ENCODE measurements at places on chromosomes 3 and 15. TPM values are rescaled to one million over a fixed set of nuclear protein-coding genes. Genes with fewer than 3 reads are reported as not detected.

TF gene
- total RNA-seq: not detected

HESX1 gene
- total RNA-seq: not detected

PLA2G4D gene
- total RNA-seq: not detected

COL6A6 gene
- 0.21 TPM for total RNA-seq

DNA sequence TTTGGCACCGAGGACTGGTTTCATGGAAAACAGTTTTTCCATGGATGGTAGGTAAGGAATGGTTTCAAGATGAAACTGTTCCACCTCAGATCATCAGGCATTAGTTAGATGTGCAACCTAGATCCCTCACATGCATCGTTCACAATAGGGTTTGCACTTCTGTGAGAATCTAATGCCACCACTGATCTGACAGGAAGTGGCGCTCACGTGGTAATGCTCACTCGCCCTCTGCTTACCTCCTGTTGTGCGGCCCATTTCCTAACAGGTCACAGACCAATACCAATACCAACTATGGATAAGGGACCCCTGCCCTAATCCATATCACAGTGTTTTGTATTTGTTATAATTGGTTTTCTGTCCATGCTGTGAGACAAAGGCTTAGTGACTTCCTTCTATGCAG is 58.9 kb downstream of the SLMAP start:
- no peak for DNase-seq

- peak; percentile 24 for DNase-seq
These were observed 192.6 kb upstream of the LYSMD4 start for GRCh38 chr15:99925661-99926461.

DNA sequence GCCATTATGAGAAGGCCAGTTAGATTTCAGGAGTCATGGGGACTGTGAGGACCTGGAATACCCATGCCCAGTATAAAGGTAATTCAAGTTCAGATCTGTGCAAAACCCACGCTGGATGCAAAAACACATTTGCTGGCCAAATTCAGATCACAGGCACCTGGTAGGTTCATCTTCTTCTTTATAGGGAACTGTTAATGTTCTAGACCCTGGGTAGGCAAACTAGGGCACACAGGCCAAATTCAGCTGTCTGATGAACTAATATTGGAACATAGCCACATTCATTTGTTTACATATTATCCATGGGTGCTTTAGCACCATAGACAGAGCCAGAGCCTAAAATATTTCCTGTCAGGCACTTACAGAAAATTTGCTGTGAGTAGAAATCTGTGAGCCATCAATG is 241.4 kb downstream of the PTPRG start:
- DNase-seq: no peak

GRCh38 chr3:113259196-113259595 is 47.8 kb downstream of the BOC start:
- no peak for DNase-seq
